ENCODE measurements at places on chromosomes 2 and 18. TPM values are rescaled to one million over a fixed set of nuclear protein-coding genes. Genes with fewer than 3 reads are reported as not detected.

OTOS gene
- total RNA-seq = not detected

REG1B gene
- total RNA-seq = not detected

EPHA4 gene
- 8.9 TPM for total RNA-seq

GRB14 gene
- not detected for total RNA-seq

TM4SF20 gene
- not detected for total RNA-seq

NDUFB3 gene
- 100 TPM for total RNA-seq

MEP1B gene
- total RNA-seq = not detected

SERPINB3 gene
- not detected for total RNA-seq

MRPL30 gene
- total RNA-seq = 33.3 TPM

HNRNPLL gene
- 31.8 TPM for total RNA-seq

GAREM1 gene
- total RNA-seq = 2.2 TPM

EXOC6B gene
- 11.8 TPM for total RNA-seq

ALPG gene
- total RNA-seq = not detected

COBLL1 gene
- total RNA-seq = 0.67 TPM

APCDD1 gene
- total RNA-seq = 2.2 TPM

Data from bronchus fibroblast of lung (primary cell).